Left lobe of liver (tissue), 2 donors: ENCODE measurements at places on chromosomes 2 and 18.

DNA sequence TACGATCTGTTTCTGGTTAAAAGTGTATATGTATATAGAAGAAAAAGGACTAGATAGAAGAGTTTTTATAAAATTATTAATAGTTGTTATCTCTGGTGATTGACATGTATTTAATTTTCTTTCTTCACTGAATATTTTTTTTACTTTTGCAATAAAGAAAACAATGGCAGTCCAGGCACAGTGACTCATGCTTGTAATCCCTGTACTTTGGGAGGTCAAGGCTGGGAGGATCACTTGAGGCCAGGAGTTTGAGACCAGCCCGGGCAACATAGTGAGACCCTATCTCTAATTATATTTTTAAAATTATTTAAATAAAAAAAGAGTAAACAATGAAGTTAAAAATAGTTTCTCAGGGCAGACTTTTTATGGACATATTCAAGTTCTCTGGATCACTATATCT, 114.7 kb downstream of the FAM117B start:
- DNase-seq: no peak

GRCh38 chr2:30772021-30772705, 35.1 kb downstream of the CAPN13 start:
- peak; percentile 30 for DNase-seq

GRCh38 chr2:85385746-85386145, 24.4 kb downstream of the CAPG start:
- DNase-seq: no peak

DNA sequence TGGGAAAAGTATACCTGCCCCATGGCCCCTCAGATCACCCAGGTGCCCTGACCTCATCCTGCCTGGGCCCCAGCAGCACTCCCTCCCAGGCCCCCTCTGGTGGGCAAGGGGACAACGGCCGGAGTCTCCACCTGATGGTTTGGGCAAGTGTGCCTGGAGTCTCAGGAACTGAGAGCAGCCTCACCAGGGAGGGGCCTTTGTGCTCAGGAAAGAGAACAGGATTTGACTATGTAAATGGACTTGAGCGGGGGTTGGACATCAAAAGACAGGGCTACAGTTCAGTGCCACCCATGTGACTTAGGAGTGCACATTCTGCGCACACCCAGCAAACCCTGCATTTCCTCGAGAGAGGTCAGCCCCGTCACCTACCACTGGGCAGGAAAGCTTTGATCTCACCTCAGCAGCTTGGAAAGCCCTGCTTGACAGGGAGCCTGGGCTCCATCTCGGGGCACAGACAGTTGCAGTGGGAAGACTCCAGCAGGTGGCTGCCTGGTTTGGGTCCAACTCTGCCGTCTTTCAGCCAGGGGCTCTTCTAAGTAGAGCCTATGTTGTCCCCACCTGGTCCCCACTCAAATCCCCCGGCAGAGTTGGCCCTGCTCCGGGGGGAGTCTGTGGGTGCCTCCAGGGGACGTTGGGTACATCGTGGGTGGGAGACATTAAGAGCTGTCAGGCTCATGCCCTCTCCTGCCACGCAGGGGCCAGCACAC, 3.3 kb downstream of the INPP5D start:
- DNase-seq: peak; percentile 43

DNA sequence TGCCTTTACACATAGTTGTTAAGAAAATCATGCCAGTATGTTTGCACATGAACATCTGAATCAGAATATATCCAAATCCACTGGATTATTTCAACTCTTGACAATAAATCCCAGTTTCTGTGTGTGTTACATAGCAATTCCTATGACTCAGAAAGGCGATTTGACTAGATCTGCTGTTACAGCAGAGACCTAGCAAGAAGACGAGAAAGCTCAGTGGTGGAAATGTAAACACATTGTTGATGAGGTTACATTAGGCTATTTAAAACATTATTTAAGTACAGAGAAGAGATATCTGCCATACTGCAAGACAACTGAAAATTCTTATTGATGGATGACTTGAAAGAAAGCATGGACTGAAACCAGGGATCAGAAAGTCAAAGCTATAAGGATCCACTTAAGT, 73.0 kb upstream of the SMIM21 start:
- DNase-seq: no peak

DNA sequence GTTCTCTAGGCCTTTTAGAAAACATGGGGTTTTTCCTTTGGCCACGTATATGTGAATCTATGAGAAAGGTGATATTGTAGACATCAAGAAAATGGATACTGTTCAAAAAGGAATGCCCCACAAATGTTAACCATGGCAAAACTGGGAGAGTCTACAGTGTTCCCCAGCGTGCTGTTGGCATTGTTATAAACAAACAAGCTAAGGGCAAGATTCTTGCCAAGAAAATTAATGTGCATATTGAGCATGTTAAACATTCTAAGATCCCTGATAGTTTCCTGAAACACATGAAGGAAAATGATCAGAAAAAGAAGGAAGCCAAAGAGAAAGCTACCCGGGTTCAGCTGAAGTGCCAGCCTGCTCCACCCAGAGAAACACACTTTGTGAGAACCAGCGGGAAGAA, 64.9 kb downstream of the CYBRD1 start:
- DNase-seq: no peak

DNA sequence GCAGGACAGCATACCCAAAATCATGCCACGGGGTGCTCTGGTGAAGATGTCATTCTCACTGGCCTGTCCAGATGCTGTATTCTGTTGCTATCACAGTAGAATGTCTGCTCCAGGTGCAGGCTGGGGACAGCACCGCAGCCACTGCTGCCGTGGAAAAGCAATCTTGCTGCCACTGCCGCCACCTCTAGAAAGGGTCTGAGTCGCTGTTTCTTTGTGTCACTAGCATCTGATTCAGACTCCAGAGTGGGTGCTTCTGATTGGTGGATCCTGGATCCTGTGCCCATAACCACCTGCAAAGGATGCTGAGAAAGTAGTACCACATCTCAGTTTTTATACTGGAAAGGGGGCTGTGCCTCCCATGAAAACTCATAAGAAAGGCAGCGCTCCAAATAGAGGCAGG, 45.3 kb upstream of the CTLA4 start:
- no peak for DNase-seq

- DNase-seq: no peak
These were observed 126.5 kb downstream of the RNF144A start for GRCh38 chr2:7043690-7044089.

- DNase-seq: no peak
These were observed 97.2 kb downstream of the SMAD7 start for GRCh38 chr18:48853588-48853987.

GRCh38 chr18:62425465-62426190, 97.2 kb upstream of the ZCCHC2 start:
- peak; percentile 87 for DNase-seq

GRCh38 chr18:64539847-64540246, 391.0 kb upstream of the LINC00305 start:
- no peak for DNase-seq

GRCh38 chr2:241768850-241769249, 7.8 kb upstream of the GAL3ST2 start:
- DNase-seq: peak; percentile 37

GRCh38 chr2:210224941-210225672, at the start of gene ACADL:
Gene ACADL, minus strand, starts transcription at chr2:210225447. Its CDS starts 184 bp downstream, at chr2:210225263.
- DNase-seq: peak; percentile 80

- DNase-seq: no peak
These were observed 253.6 kb downstream of the LRRTM4 start for GRCh38 chr2:77268626-77269025.

GRCh38 chr2:232444409-232445148, 11.4 kb upstream of the ALPI start:
- DNase-seq: peak; percentile 60

DNA sequence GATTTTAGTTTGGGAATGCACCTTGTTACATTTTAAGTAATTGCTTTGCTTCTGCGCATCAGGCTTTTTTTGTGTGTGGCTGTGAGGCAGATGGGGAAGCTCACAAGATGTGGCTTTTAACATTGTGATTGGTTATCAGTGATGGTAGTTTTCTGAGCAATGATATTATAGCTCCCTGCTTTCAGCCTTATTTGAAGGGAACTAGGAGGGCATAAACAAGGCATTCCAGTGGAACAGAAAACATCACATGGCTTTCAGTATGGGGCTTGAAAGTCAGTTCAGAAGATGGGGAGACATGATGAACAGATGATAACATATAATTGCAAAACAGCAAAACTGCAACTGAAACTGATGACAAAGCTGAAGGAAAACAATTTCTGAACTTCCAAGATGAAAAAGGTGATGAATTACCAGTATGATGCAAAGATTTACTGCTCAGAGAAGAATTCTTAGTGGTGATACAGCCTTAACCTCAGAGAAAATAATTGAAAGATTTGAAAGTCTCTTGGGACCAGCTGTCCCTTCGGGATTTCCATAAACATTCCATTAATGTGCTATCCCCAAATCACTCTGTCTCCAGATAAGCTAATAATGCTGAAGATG, 439.7 kb downstream of the RND3 start:
- DNase-seq: no peak
